ENCODE measurements at places on chromosomes 6 and 20.

DNA sequence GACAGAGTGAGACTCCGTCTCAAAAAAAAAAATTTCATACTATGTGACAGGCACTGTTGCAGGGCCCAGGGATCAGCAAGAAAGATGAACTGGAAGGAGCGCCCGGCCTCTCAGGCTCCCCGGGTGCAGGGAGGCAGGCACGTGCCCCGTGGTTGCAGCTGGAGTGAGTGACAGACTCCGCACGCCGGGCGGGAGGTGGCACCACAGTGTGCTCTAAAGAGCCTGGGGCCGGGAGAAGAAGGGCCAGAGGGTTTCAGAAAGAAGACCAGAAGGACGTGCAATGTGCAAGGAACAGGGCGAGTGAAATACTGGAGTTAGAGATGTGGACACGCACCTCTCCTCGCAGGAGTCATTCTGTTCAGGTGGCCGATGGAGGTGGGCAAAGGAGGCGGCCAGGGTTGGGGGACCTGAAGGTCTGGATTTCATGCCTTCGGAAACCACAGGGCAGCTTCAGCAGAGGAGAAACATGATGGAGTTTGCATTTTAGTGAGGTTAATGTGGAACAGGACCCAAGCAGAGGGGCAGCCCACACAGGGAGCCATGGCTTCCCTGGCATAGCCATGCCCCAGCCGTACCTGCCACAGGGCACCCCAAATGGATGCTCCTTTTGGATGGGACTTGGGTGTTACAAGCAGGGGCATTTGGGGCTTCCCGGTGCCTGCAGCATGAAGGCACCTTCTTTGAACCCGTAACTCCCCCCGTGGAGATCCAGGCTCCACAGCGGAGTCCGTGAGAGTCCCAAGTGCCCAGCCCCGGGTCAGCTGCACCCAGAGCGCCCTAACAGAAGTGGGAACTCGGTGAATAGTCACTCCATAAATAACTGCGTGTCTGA, 226.2 kb downstream of the ERMARD start:
- DNase-seq = no peak

DNA sequence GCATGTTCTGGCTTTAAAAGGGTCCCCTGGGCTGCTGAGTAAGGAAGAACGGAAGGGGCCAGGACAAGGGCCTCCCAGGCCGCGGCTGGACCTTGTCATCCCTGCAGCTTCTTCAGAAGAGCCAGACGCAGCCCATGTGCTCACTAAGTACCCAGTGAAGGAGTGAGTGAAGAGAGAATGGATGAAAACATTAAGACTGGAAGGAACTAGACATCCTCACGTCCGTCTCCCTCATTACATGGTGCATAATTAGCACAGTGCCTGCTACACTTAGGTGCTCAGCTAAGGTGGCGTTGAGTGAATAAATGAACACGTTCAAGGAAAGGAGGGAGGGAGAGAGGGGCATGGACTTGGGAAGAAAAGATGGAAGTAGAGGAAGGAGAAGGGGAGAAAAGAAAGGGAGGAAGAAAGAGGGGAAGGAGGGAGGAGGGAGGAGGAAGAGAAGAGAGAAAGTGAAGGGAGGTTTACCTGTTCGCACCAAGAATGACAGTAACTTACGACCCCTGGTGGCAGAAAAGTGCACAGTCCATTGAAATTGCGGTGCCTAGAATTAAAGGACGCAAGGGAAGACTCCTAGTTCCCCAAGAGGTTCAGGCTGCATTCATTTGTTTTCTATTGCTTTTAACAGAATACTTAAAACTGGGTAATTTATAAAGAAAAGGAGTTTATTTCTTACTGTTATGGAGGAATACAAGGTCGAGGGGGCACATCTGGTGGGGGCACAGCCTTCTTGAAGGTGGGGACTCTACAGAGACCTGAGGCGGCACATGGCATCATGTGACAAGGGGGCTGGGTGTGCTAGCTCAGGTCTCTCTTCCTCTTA, 8.0 kb downstream of the TP53RK start:
- DNase-seq = peak; percentile 63

GRCh38 chr6:149471801-149472200, 13.0 kb downstream of the ZC3H12D start:
- no peak for DNase-seq

DNA sequence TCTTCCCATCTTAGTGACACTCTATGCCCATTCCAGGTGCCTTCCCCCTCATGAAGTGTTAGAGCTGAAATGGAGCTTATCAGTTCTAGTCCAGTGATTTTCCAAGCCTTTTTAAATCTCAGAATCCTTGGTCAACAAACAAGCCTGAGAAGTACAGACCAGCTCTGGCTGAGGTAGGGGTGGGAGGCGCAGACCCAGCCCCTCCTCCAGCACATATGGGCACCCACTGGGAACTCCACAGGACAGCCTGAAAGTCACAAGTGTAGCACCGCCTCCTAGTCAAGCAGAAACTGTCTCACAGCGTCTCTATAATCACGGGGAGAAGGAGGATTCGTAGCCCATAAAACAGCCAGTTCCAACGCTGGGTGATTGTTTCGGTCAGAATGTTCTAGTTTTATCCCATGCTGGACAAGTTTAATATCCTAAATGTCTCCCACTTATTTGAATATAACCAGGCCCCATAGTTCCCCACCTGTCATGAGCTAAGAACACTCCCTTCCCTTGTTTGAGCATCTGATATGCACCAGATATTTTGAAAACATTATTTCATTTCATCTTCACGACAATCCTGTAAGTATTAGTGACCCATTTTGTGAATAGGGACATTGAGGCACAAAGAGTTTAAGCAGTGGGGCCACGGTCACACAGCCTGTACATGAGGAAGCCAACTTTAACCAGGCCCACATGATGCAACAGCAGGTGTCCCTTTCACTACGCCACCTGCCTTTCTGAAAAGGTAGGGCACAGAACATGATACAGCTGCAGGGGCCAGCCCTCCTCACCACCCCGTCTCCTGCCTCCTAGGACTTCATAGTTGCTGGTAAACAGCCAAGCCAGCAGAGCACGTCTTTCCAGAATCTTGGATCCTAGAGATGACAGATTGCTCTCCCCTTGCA, 40.1 kb downstream of the TRAF3IP2 start:
- DNase-seq = peak; percentile 39

- DNase-seq = no peak
These were observed 32.4 kb upstream of the CHRNA4 start for GRCh38 chr20:63393566-63393965.

- DNase-seq = no peak
These were observed 41.3 kb upstream of the TAGAP start for GRCh38 chr6:159086033-159086618.

DNA sequence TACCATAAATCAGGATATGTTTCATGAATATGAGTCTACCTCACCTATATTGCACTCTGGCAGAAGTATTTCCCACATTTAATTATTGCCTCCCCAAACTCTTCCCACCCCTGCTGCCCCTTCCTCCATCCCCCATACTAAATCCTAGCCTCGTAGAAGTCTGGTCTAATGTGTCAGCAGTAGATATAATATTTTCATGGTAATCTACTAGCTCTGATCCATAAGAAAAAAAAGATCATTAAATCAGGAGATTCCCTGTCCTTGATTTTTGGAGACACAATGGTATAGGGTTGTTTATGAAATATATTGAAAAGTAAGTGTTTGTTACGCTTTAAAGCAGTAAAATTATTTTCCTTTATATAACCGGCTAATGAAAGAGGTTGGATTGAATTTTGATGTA, 6.4 kb downstream of the EDN1 start:
- DNase-seq = no peak

- DNase-seq = no peak
These were observed 1.1 kb upstream of the SAMD5 start for GRCh38 chr6:147507162-147508041.

DNA sequence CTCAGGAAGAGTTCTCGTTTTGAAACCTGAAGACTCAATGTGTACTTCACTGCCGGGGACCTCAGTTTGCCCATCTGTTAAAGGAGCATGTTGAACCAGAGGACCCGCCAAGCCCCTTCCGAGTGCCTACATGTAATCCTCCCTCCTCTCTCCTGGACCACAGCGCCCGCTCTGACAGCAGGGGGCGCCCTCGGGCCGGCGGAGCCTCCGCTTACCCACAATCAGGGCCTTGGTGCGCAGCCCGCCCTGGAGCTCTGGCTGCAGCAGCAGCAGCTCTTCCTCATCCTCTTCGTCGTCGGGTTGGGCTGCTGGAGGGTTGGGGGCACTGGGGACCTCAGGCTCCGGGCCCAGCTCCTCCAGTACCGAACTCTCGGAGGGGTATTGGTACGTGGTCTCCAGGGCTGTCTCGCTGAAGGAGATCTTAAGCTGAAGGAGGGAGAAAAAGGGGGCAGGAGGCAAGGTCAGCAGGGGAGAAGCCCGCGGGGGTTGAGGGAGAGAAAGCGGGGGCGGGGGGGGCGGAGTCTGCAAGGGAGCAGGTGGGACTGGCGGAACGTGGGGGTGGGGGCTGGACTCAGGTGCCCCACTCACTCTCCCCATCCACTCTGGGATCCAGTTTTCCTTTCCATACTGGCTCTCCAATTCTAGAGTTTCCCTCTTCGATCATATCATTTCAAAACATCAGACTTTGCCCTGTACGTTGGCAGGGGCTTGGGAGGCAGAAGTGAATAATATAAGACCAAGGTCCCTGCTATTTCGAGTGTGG, 6.3 kb upstream of the DHX16 start:
- DNase-seq = peak; percentile 84

GRCh38 chr20:51034476-51034875, 11.6 kb upstream of the KCNG1 start:
- no peak for DNase-seq

GRCh38 chr20:11375335-11375734, 542.4 kb upstream of the BTBD3 start:
- no peak for DNase-seq
